Iris pigment epithelial cell (primary cell): ENCODE measurements at places on chromosomes 1 and 21.

DNA sequence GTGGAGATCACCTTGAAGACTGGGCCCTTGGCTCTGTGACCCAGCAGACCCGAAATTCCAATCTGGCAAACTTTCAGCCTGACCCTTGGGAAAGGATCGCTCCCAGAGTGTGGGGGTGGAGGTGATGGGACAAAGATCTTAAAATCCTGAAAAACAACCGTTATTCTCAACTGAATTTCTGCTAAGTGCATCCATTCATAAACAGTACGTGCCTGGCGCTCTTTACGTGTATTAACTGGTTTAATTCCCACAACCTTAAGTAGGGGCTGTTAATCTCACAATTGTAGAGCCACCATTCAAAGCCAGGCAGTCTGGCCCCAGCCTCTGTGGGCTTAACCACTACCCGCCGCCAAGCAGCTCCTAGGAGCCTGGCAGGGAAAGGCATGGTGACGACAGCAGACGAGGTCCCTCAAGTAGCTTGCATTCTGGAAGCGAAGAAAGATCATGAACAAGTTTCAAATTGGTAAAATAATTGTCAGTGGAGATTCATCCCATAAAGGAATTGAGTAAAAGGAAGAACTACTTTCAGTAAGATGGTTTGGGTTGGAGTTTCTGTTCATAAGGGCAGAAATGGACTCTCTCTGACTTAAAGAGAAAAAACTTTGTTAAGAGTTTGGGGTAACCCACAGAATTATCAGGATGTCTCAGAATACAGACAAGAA is 11.4 kb upstream of the RGS16 start:
- DNase-seq = peak; percentile 10

DNA sequence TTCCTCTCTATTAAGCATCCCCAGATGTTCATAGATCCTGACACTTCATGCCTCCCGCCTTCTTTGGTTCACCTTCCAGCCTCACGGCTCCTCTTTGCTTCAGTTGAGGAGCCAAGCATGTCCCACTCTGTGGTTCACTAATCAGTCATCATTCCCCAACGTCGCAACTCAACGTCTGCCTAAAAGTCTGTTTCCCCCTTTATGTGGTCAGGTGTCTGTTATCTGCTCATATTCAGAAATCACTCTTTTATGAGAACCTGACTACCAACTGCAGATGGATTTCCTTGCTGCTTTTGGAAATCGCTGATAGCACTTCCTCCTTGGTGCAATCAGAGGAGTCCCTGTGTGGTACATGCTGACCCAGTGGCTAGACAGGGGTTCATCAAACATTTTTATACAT is 94.1 kb upstream of the VANGL1 start:
- DNase-seq = no peak

- DNase-seq = no peak
These were observed 22.7 kb downstream of the SERINC2 start for GRCh38 chr1:31435471-31436409.

- no peak for DNase-seq
These were observed 24.6 kb upstream of the KLHDC8A start for GRCh38 chr1:205381305-205381704.

GRCh38 chr1:91555821-91556531 is 55.3 kb downstream of the CDC7 start:
- peak; percentile 90 for DNase-seq
